ENCODE measurements at places on chromosomes 5 and 9.
A peak's percentile ranks its signal among the peaks of the same experiment; 100 is the strongest.

GRCh38 chr9:96596601-96597111 lies 23.0 kb downstream of the CDC14B start:
- DNase-seq: no peak

DNA sequence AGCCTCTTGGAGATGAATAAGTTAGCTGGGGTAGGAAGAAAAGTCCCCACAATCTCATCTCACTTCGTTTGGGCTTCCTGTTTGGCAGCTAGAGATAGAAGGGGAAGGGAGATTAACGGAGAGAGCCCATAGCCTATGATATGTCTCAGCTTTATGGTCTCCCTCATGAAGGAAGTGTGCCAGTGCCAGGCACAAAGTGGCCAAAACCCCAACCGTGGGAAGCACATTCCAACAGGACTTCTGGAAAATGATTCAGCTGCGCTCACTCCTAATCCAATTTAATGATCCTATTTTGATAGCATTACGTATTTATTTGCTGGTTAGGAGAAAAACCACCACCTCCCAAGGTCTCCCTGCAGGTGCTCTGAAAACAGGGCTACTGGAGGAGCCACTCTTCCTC lies 303.1 kb upstream of the CLINT1 start:
- DNase-seq: no peak

DNA sequence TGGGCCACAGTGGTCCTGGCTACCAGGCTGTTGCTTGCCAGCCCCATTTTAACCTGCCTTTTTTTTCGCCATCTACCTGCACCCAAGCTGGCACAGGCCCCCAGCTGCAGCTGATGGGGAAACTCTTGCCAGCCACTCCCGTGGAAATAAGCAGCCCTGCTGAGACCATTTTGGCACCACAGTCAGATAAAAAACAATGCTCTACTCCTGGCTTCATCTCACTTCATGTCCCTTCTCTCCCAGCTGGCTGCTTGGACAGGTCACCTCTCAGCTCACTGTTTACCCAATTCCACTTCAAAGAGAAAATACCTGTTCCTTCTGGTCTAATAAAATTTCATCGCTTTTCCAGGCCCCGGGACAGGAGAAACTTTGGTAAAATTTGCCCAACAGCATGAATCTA lies 322.6 kb upstream of the SLC30A5 start:
- no peak for DNase-seq

DNA sequence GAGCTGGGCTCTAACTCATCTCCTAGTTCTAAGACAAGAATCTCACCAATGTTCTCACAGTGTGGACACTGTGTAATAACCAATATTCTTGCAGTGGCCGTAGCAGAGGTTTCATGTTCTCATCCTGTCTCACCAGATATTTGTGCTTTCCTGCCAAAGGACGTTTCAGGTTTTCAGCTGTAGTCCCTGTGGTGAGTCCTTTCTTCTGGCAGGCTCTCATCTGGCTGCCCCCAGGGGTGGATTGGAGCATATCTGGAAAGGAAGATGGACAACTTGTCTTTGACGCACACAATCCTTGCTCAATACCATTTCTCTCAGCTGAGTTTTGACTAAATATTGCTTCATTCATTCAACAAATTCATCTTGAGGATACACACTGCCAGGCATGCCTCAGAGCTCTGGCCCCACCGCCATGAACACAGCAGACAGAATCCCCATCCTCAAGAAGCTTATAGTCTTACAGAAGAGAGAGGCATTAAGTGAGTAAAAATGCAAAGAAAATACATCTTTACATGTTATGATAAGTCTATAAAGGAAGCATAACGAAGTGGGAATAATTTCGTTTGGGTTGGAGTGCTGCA lies 33.8 kb upstream of the NEURL1B start:
- DNase-seq: peak; percentile 36

DNA sequence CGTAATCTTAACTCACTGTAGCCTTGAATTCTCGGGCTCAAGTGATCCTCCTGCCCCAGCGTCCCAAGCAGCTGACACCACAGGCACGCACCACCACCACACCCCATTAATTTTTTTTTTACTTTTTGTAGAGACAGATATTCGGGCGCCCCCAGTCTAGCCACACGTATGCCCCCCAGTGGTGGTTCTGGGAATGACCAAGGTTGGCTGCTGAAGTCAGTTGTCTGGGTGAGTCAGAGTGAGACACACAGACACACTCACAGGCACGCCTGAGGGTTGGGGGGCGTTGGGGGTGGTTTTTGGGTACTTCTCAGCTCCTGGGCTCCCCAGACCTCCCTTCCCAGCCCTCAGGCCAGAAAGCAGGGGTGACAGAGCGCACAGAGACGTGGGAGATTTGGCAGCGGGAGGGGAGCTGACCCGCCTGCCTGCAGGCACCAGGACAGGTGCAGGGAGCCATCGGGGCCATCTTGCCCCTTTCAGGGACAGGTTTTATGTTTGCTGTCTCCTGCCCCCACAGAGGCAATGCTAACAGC lies 4.2 kb upstream of the ENTPD8 start:
- DNase-seq: peak; percentile 87

DNA sequence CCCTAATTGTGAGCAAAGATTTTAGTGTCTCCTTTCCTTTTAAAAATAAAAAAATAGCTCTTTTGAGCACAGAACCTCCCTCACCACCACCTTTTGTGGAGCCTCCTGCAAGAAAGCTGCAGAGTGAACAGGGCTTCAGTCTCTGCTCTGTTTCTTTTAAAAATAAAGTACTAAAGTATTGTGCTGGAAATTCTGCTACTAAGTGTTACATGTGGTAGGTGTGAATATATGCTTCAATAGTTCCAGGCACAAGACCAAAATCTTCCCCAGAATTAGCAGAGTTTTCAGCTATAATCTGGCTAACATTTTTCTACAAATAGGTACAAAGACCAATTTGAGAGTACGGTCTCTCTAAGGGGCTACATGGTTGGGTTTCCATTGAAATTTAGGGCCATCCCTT lies 40.3 kb upstream of the NFIB start:
- DNase-seq: no peak

- no peak for DNase-seq
These were observed 17.5 kb upstream of the PHF19 start for GRCh38 chr9:120894321-120895148.

DNA sequence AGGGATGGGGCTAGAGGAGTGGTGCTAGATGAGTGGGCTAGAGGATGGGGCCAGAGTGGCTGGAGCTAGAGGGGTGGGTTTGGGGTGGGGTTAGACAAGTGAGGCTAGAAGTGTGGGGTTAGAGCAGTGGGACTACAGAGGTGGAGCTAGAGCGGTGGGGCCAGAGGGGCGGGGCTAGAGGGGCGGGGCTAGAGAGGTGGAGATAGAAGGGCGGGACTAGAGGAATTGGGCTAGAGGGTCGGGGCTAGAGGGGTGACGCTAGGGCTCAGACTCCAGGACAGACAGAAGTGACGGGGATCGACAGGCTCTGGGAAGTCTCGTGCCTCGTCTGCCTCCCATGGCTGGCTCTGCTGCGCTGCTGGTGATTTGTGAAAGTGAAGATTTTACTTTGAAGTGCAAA lies 31.0 kb upstream of the TENT4A start:
- no peak for DNase-seq

DNA sequence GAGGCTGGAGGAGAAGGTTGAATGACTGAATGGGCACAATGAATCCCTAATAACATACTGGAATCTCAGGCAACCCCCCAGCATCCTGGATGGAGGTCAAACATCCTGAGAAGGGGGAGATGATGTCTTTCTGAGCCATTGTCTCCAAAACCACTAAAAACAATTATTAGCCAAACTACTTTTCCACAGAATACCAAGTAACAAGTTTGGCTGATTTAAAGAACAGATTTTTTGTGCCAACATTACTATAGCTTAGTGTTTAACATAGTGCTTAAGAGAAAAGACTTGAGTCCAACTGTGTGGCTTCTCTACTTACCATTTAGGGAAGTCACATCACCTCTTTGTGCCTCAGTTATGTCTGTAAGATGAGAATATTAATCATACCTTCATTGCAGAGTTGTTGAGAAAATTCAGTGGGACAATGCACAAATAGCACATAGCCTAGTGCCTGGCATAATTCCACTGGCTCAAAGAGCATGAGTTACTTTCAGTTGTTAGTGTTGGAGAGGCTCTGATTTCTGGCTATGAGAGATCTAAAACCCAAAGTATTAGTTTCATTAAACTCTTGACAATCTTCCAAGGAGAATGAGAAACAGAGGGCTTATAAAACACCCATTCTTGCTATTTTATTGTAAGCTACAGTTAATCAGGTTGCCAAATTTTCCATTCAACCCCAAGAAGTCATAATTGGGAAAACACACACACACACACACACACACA lies 111.3 kb upstream of the NR3C1 start:
- DNase-seq: no peak

DNA sequence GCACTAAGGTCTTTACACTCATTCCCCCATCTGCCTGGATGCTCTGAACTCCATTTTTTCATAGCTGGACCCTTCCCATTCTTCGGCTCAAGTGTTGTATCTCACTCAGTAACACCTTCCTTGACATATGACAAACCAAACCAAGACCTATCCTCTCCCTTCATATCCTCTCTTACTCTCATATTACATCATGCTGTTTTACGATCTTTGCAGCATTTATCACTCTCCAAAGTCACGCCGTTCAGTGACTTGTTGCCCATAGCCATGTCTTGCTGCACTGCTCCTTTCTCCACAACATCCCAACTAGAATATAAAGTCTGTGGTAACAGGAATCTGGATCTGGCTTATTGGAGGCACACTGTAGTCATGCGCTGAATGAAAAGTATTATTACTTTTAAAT lies 923.6 kb upstream of the DMAC1 start:
- no peak for DNase-seq

DNA sequence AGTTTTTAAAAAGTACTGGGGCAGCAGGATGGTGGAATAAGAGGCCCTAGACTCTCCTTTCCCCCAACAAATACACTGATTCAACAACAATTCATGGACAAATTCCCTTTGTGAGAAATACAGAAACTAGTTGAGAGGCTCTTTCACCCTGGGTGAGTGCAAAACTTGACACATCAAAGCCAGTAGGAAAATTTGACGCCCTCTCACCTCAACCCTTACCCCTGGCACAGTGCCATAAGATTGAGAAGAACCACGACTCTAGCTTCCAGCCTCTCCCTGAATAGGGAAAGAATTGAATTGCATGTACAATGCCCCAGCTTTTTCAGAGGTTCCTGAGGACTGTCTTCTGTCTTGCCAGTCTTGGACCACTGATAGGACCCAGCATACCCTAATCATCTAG lies 12.3 kb downstream of the KIF4B start:
- DNase-seq: no peak

GRCh38 chr5:107500347-107500746 lies 170.4 kb downstream of the EFNA5 start:
- no peak for DNase-seq

- no peak for DNase-seq
These were observed 277.5 kb downstream of the CEMIP2 start for GRCh38 chr9:71490810-71491209.

DNA sequence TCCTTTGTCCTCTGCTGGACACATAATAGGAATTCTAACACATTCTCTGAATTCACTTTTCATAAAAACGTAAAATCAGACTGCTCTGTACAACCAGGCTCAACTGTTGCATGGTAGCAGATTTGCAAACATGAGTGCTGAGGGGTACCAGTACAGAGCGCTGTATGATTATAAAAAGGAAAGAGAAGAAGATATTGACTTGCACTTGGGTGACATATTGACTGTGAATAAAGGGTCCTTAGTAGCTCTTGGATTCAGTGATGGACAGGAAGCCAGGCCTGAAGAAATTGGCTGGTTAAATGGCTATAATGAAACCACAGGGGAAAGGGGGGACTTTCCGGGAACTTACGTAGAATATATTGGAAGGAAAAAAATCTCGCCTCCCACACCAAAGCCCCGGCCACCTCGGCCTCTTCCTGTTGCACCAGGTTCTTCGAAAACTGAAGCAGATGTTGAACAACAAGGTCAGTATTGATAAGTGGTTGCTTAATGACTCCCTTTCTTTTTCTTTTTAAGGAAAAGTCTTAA lies 11.1 kb downstream of the PIK3R1 start:
- no peak for DNase-seq

GRCh38 chr5:132458651-132459030 lies 31.9 kb downstream of the IRF1 start:
- no peak for DNase-seq

- DNase-seq: peak; percentile 88
These were observed 542 bp upstream of the TRIM52 start for GRCh38 chr5:181261320-181262049.

GRCh38 chr9:109776391-109776790 lies 3.6 kb upstream of the PALM2AKAP2 start:
- DNase-seq: no peak

DNA sequence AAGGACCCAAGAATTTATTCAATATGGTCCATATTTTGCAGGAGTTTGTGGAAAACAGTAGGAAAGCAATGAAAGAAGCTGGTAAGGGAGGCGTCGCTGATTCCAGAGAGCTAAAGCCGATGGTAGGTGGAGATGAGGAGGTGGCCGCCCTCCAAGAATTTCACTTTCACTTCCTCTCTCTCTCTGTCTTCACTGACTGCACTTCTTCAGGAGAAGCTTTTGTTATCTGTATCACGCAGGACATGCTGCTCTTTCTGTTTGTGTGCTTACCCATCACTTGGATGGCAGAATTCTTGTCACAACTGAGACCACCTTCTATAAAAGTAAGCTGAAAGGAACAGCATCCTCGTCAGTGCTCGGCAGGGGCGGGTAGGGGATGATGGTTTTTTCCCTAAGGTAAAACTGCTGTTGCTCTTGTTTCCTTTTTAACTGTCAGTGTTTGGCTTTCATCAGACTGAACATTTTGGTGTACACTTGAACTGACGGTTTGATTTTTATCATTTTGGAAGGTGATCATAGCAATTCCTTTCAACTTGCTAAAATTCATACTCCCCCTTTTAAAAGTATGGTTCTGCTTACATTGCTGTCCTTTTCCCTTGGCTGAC lies 62.4 kb upstream of the FSD1L start:
- DNase-seq: no peak

- DNase-seq: no peak
These were observed 21.4 kb upstream of the LTC4S start for GRCh38 chr5:179772351-179772750.

GRCh38 chr5:32523625-32524024 lies 61.7 kb upstream of the SUB1 start:
- DNase-seq: no peak

GRCh38 chr5:109685916-109686315 lies 3.8 kb upstream of the MAN2A1 start:
- no peak for DNase-seq

GRCh38 chr9:69657269-69657668 lies 14.9 kb downstream of the APBA1 start:
- no peak for DNase-seq
